HEK293T (cell line): ENCODE measurements at places on chromosomes 4 and X.

DNA sequence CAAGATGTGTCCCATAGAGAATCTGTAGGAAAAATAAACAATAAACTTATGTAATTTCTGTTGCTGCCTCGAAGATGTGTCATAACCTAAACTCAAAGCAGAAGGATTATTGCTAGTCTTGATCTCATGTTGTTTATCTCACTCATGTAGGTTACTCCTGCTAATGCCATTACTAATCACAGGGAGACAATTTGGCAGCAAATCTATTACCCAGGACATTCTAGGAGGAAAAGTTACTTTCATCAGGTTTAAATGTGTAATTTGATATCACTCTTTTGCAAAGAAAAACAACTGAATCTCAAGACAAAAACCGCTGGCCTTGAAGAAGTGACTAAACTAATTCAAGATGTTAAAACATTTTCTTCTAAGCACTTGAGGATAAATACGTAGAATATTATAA lies 34.0 kb downstream of the LDOC1 start:
- no peak for DNase-seq

- DNase-seq = no peak
Measured at GRCh38 chr4:163649557-163650091, 155.1 kb downstream of the TMA16 start.

- peak; percentile 26 for DNase-seq
Measured at GRCh38 chr4:150782311-150782710, 200.4 kb downstream of the MAB21L2 start.

DNA sequence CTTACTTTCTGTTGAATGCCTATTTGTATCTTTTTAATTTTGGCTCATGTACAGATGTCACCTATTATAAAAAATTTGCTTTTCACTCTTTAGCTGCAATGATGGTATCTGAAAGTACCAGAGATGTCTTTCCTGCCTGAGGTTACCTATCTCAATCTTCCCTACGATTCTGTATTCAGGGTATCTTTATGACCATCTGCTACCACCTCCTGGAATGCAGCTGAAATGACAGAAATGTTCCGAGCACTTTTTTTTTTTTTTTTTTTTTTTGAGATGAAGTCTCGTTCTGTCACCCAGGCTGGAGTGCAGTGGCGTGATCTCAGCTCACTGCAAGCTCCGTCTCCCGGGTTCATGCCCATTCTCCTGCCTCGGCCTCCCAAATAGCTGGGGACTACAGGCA lies 136.4 kb downstream of the REPS2 start:
- peak; percentile 49 for DNase-seq

DNA sequence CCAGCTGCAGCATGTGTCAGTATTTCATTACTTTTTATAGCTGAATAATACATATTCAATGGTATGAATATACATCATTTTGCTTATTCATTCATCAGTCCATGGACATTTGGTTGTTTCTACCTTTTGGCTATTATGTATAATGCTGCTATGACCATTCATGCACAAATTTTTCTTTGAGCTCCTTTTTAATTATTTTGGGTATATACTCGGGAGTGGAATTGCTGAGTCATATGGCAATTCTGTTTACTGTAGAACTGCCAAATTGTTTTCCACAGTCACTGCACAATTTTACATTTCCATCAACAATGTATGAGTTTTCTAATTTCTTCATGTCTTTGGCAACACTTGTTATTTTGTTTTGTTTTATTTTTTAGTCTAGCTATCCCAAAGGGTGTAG lies 405.9 kb upstream of the PITX2 start:
- DNase-seq = no peak

DNA sequence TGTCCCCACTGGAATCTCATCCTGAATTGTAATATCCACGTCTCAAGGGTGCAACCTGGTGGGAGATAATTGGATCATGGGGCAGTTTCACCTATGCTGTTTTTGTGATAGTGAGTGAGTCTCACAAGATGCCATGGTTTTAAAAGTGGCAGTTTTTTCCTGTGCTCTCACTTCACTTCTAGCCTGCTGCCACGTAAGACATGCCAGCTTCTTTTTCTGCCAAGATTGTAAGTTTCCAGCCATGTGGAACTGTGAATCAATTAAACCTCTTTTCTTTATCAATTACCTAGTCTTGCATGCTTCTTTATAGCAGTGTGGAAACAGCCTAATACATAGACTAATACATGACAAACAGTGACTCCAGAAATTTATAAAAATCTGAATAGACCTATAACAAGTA lies 1131.8 kb downstream of the PCDH7 start:
- no peak for DNase-seq

DNA sequence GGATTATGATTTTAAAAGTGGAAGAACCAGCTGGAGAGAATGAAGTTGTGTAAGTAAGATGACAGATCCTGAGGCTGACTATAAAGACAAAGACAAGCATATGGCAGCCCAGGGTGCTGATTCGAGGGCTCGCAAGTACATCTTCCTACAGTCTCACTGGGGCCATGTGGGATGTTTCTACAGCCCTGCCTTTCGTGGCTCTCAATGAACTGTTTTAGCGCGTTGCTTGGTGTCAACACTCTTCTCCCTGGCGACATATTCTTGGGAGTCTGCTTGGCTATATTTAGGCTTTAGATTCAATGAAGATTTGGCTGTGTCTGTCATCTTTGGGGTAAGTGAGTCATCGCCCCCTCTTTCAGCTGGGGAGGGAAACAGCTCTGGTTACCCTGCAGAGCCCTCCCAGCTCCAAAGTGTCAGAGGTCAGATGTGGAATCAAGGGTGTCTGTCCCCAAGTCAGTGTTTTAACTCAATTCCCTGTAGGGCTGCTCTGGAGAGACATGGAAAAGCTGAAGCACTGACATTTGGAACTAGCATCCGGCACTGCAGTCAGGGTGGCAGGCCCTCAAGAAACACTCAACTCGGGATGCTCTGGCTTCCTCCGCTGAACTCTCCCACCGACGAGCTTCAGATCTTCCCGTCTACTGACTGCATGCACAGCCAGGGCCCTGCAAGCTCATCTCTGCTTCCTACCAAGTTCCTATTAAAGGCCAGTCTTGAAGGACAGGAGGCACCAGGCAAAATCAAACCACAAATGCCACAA lies 65.7 kb downstream of the GATB start:
- no peak for DNase-seq

DNA sequence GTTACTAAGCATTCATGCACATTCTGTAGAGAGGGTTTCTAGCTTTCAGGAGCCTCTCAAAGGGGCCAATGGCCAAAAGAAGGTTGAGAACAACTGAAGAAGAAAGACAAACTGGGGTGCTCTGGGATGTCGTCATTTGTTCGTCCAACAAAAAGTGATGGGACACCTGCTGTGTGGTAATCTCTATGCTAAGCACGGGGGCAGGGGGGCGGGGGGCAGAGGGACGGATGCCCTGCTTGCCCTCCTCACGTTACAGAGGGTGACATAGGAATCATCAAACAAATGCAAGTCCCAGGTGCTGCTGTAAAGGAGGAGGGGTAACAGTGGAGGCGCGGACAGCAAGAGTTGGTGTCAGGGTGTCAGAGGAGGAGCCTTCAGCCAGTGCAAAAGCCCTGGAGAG lies 12.8 kb upstream of the CRMP1 start:
- DNase-seq = no peak

- DNase-seq = no peak
Measured at GRCh38 chrX:103276581-103277002, at the start of gene TCEAL5. TSS of gene TCEAL5 (minus strand) at chrX:103276750. CDS start at chrX:103274563, 2,187 bp downstream.

GRCh38 chrX:39445336-39445735 lies 644.1 kb downstream of the MID1IP1 start:
- DNase-seq = peak; percentile 44

- no peak for DNase-seq
Measured at GRCh38 chrX:56572975-56573374, 9.5 kb downstream of the UBQLN2 start.

- DNase-seq = no peak
Measured at GRCh38 chr4:14528918-14529317, 473.4 kb upstream of the CPEB2 start.

DNA sequence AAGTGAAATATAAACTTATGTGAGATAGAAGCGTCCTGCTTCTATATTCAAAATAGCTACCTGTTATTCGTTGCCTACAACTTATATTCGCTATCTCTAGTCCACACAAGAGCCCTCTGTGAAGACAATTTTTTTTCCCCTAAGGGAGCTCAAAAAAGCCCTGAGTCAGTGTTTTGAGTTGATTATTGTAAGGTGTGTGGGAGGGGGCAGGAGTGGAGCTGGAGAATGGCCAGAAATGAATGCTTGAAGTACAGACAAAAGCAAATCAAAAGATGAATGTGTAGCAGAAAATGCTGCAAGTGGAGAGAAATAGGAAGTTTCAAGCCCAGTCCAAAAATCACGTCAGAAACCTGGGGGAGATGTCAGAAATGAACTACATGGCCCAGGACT lies 655.0 kb upstream of the LCORL start:
- DNase-seq = no peak

- no peak for DNase-seq
Measured at GRCh38 chr4:185192059-185192458, 11.7 kb downstream of the CFAP97 start.

DNA sequence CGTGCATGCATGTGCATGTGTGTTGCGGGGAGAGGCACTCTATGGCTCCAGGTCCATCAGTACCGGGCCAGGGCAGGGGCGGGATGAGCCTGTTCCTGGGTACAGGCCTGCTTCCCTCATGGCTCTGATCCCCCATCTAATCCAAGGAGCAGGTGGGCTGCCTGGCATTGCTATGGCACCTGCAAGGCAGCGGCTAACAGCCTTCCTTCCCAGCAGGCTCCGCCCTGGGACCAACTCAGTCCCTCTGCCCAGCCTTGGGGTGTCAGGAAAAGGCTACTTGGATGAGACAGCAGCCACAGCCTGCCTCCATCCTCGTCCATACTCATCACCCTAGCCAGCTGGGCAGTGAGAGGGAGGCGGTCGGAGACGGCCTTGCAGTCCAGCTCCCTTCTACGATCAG lies 46.5 kb downstream of the PPP2R2C start:
- no peak for DNase-seq

DNA sequence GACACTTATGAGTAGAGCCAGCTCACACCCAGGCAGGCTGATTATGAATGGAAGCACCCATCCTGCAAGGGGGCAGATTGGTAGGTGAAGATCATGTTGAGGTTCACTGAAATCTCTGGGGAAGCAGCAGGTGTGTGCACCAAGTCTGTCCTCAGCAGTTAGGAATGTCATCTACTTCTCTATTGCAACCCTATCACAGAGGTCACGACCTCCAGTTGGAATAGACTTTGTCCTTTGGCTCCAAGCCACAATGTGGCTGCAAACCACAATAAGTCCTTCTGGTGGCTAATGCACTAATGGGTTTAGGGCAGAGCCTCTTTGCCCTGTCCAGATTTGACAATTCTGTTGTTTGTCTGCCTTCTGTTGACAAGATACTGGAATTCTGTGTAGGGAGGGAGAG lies 1056.7 kb downstream of the PCDH19 start:
- DNase-seq = no peak

GRCh38 chr4:168833881-168834280 lies 176.2 kb downstream of the CBR4 start:
- DNase-seq = no peak

- DNase-seq = no peak
Measured at GRCh38 chr4:54185044-54185780, 43.9 kb upstream of the PDGFRA start.

- DNase-seq = no peak
Measured at GRCh38 chr4:79893456-79893855, 179.6 kb downstream of the ANTXR2 start.

DNA sequence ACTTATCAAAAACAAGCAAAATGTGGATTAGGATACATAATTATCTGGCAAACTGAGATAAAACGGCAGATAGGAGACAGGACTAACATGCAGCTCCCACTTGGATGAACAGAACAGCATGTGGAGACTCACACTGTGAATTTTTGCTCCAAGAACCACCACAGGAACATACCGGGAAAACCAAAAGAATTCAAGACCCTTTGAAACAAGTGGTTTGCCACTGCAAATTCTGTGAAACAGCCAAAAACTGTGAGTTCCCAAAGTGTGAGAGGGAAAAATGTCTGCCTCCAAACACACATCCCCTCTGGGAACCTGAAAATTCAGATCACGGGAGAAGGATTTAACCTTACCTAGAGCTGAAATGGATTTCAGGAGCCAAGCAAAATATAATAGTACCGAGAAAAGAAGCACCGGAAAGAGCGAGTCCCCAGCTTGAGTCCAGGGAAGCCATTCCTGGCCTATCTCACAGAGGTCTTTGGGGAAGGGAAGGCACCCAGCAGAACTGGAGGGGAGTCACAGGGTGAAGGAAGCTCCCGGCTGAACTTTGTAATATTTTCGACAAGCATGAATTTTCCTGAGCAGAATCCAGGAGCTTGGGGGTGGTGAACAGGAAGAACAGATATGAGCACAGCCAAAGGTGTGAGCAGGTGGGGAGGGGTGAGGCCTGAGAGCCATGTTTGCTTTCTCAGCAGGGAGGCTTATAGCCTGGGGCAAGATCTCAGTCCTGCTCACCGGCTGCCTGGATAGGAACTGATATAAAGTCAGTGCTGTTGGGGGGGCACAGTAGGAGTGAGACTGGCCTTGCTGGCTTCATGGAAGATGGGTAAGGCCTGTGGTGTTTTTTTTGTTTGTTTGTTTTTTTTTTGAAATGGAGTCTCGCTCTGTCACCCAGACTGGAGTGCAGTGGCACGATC lies 23.9 kb downstream of the MANBA start:
- no peak for DNase-seq

- no peak for DNase-seq
Measured at GRCh38 chr4:12414181-12414812, 985.6 kb upstream of the HS3ST1 start.

GRCh38 chr4:38069271-38069760 lies 109.1 kb downstream of the PTTG2 start:
- no peak for DNase-seq

DNA sequence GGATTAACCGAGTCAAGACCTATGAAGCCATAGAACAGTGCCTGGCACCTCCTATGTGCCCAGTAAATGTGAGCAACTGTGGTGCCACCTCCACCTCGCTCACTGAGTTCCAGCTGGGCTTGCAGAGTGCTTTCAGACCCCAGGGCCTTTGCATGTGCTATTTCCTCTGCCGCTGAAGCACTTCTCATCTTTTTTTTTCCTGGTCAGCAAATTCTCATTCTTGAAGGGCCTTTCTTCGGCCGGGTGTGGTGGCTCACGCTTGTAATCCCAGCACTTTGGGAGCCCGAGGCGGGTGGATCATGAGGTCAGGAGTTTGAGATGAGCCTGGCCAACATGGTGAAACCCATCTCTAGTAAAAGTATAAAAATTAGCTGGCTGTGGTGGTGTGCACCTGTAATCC lies 76.5 kb downstream of the MSX1 start:
- no peak for DNase-seq

DNA sequence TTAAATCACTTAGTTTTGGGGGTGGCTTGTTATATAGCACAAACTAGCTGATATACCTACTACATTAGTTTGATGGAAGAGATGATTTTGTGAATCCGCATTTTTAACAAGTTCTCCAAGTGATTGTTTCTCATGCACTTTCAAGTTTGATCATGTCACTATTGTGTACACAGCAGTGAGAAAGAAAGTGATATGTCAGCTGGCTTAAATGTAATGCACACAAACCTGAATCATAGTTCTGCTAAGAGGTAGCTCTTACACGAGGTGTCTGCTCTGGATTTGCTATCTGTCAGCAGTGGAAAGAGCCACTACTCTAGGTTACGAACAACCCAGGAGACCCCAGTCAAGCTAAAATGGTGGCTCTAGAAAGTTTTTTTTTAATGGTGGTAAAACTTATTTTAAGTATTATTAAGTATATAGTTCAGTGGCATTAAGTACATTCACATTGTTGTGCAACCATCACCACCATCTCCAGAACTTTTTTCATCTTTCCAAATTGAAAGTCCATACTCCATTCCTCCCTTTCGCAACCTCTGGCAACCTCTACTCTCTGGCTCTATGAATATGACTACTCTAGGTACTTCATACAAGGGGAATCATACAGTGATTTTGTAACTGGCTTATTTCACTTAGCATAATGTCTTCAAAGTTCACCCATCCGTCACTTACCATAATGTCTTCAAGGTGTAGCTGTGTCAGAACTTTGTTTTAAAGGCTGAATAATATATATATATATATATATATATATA lies 147.3 kb downstream of the HS6ST2 start:
- DNase-seq = no peak
